RPMI8226 (cell line): ENCODE measurements at places on chromosomes 13 and 19.

- DNase-seq: no peak
Observed at GRCh38 chr19:15644066-15644741, 3.5 kb downstream of the CYP4F3 start.

GRCh38 chr19:7926021-7926726 is at the start of gene CTXN1:
TSS of gene CTXN1 (minus strand) at chr19:7926135. CDS start at chr19:7925538, 597 bp downstream.
- peak; percentile 77 for DNase-seq

- no peak for DNase-seq
Observed at GRCh38 chr13:43861863-43862262, 17.7 kb downstream of the CCDC122 start.

DNA sequence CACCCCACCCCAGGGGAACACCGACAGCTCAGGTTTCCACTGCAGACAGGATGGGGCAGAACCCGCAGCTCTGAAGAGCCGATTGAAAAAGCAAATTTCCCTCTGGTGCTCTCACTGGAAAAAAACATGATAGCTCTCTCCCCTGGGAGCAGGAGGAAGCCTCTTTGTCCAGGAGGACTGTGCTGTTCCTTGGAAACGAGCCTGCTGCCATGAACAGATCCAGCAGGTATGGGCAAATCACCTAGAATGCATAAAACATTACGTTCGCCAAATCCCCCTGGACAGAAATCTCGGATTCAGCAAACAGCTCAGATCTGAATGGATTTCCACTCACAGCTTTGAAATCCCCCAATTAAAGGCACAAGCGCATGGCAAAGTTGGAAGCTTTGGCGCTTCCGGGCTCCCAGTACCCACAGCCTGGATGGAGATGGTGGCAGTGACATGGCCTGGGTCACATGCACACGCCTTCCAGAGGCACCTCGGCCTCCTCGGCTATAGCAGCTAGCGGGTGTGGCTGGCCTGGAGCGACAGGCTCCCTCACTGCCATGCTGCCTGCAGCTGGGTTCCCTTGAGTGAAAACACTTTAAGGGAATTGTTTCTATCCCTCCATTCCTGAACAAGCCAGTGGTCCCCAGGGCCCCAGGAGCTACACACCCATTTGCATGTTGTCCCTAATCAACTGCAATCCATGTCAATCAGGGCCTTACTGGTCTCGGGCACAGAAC is 59.1 kb downstream of the CEBPG start:
- no peak for DNase-seq
